Activated T-cell treated with anti-CD3 and anti-CD28 coated beads for 48 hours (primary cell): ENCODE measurements at places on chromosomes 12 and 14.

- DNase-seq, result no peak
Measured at GRCh38 chr12:109558374-109559199, 14.7 kb downstream of the MMAB start.

GRCh38 chr14:77573964-77574363 is 42.5 kb downstream of the SPTLC2 start:
- no peak for DNase-seq

DNA sequence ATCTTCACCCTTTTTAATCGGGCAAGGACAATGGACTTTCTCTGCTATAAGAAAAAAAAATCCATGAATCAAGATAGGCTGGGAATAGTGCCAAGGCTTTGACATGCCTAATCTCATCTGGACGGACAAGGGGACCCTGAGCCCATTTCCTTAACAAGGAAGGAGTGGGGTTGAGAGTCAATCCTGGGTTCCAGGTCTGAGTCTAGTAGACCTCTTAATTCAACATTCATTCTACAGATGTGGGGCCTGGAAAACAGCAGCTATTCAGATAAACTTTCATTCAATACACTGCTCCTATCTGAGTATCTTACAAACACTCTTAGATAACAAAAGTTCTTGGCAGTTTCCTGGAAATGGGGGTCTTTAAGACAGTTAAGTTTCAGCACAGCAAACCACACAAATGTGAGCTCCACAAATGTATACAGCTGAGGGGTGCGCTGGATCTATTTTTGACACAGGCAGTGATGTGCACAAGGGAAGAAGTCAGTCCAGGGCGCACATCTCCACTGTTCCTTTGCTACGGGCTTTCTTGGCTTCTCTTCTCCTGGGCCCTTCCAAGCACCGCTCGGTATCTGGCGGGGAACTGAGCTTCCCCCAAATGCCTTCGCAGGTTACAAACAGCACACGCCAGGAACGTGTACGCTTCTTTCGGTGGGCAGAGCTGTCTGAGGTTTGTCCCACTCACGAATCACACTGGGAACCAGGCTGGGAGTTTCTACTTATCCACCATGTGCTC is 82.2 kb upstream of the GPR68 start:
- DNase-seq, result no peak

GRCh38 chr12:1353451-1353850 is 240.9 kb downstream of the FBXL14 start:
- DNase-seq, result no peak

- DNase-seq, result no peak
Measured at GRCh38 chr14:102939820-102940561, 17.5 kb downstream of the AMN start.

DNA sequence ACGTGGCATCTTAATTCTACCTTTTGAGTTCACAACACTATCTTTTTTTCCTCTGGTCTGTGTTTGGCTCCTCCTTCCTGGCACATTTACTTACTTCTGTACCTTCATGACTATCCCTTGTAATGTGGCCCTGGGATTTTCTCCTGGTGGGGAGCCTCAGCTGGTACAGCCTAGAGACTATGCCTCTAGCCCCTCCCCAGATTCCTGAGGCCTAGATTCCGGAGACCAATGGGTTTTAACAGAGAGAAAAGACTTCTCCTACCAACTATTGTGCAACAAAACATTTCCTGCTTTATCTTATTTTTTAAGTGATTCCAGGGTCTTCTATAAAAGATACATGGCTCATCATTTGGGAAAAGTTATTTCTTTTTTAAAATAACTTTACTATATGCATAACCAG is 216.2 kb upstream of the KRR1 start:
- no peak for DNase-seq

DNA sequence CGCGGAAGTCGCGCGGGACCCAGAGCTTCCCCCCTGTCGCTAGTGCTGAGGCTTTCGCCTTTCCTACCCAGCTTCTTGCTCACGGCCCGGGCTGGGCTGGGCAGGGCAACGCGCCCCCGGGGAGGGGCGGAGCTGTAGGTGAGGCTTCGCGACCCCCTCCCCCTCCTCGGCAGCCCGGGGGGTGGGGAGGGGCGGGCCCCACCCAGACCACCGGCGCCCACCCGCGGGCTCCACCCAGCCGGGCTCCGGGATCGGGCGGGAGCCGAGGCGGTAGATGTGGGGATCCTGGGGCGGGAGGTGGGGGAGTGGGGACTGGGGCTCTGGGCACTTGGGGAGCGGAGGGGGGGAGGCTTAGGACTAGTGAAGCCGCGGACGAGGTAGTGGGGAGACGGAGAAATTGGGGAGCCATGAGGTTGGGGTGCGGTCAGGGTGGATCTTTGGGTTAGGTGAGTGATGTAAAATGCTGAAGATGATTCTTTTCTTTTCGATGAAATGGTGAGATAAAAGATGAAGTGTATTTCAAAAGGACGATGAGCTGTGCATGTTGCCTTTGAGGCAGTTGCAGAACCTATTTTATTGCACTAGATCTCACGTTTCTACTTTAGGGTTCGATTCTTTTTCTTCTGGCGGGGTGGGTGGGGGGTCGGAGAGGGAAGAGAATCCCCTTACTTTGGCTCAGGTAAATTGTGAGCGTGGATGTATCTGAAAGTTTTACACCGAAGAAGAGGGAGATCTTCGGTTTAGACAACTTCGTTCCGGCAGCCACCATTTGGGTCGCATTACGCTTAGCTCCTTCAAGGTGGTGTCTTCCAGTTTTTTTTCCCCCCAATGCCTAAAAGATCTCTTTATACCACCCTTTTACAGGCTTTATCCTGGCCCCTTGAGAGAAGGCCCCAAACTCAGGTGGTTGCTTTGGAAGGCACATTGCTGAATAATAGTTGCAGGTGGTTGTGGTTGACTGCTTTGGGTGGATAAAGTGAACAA is 619 bp downstream of the ERC1 start:
- no peak for DNase-seq

- DNase-seq, result no peak
Measured at GRCh38 chr12:23014749-23015148, 389.8 kb downstream of the ETNK1 start.

DNA sequence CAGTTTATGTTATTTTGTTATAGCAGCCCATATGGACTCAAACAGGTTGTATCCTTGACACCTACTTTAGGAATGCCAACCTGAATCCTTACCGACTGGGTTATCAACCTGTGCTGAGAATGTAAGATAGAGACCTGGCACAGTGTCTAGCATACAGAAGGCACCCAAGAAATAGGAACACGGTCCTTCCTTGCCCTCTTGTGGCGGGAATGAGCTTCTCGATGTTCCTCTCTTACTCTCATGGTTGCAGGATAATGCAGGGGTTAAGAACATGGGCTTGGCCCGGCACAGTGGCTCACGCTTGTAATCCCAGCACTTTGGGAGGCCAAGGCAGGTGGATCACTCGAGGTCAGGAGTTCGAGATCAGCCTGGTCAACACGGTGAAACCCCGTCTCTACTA is 6.5 kb downstream of the C12orf43 start:
- no peak for DNase-seq

GRCh38 chr14:32419429-32419828 is 90.3 kb downstream of the AKAP6 start:
- no peak for DNase-seq

- no peak for DNase-seq
Measured at GRCh38 chr12:96350982-96351381, 49.3 kb downstream of the CDK17 start.
